Immature natural killer cell (primary cell): ENCODE measurements at places on chromosomes 11 and 22.

DNA sequence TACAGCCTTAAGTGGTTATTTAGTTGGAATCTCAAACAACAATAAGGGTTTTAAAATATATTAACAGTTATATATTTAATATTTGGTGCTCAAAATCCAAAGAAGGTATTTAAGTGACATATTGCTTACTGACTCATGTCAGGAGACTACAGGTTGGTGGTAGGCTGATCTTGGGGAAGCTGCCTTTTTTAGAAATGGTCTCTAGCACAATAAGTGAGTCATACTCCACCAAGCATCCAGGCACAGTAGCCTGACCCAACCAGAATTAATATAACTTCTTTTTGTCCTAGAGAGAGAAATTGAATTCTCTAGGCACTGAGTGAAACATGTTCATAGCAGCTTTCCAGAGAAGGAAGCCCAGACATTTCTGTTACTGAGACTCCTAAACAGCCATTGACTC, 868.5 kb upstream of the TENM4 start:
- no peak for DNase-seq

GRCh38 chr11:108693852-108694251, 29.0 kb downstream of the DDX10 start:
- DNase-seq: no peak

DNA sequence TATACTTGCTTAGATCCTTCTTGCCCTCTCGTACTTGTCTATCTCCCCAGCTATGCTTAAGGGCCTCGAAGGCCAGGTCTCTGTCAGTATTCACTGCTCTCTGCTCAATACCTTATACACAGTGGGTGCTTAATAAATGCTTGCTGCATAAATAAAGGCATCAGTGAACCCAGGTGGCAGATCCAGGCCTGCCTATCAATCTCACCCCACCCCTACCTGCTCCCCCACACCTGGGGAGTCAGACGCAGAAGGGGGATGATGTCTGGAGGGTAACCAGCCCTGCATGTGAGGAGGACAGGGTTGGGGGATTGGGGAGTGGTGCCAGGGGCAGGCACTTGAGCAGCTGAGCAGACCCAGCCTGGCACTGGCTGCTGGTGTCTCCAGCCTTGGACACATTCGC, 430.6 kb downstream of the MN1 start:
- no peak for DNase-seq

GRCh38 chr11:22690871-22691270, 24.5 kb downstream of the GAS2 start:
- DNase-seq: no peak

- DNase-seq: no peak
Observed at GRCh38 chr22:42050641-42051180, 19.9 kb downstream of the NAGA start.

DNA sequence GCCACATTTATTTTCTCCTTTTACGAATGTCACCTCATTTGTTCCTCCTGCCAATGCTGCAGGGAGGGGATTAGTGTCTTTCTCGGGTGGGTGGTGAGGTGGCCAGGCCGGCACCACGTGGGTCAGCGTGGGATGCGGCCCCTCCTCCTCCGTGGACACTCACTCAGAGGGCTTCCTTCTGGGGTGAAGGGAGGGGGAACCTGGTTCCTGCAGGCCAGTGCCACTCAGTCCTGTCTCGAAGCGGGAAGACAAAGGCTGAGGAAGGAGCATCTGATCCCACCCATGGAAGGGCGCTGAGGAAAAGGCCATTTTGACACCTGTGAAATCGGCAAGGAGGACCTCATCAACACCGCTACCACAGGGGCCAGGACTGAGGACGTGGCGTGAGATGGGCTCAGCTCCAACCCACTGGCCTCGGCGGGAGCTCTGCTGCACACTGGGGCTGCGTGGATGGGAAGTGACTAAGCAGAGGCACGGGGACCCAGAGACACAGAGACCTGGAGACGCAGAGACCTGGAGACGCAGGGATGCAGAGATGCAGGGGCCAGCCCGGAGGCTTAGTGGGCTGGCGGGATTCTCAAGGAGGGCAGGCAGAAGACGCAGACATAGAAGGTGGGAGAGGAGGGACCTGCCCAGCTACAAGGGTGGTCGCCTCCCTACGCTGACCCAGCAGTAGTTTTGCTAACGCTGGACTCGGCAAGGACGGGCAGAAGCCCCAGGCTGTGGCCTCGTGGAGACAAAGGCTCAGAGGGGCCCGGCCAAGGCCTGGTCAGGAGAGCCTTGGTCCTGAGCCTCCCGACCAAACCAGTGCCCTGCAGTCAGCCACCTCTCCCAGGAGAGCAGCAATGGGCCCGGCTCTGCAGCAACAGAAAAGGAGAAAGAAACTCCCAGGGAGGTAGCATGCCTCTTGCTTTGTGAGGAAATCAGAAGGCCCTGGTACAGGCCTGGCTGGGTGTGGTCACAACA, 1071.2 kb downstream of the BRD1 start:
- DNase-seq: no peak

GRCh38 chr11:119336744-119337469, 2.6 kb downstream of the RNF26 start:
- DNase-seq: no peak

- no peak for DNase-seq
Observed at GRCh38 chr11:96744697-96745096, 354.9 kb downstream of the JRKL start.

DNA sequence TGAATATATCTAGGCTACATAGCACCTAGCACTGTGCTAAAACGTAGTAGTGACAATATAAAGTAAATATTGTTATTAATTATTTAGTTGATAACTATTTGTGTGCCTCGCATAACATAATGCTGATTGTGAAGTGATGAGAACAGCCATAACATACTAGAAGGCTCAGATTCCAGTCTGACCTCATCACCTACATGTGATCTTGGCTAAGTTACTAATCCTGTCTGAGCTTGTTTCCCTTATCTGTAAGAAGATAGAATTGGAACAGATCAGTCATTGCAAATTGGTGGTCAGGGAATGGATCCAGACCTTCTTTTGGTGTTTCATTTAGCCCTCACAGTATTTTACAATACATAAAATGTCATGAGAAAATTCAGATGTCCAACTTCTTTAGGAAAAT, 103.4 kb upstream of the SEZ6L start:
- no peak for DNase-seq

DNA sequence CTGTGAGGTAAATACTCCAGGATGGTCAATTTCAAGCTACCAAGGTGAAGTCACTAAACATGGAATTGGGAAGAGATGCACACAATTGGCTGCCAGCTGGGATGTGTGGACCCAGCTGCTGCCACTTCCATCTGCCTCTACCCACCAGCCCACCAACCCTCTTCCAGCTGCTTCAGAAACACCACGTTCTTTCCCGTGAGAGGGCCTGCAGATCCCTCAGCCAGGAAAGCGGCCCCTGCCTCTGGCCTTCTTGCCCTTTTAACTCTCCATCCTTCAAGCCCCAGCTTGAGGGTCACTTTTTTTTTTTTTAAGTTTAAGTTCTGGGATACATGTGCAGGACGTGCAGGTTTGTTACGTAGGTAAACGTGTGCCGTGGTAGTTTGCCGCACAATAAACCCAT, 20.0 kb downstream of the PRG3 start:
- DNase-seq: no peak

GRCh38 chr22:44425694-44426045, 72.4 kb downstream of the RTL6 start:
- no peak for DNase-seq

DNA sequence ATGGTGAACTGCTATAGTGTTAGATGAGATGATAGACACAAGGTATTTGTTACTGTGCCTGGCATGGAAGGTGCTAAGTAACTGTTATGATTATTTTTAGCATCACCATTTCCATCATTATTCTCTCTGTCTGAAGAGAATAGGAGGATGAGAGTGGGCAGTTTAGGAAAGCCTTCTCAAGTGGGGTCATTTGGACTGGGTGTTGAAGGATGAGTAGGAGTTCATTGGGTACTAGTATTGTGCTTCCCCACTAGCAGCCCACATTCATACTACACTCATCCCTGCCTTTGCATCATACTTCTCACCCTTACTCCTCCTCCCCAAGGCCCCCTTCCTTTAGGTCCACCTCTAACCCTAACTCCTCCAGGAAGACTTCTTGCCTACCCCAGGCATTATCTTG, 20.6 kb downstream of the MYEOV start:
- no peak for DNase-seq

- no peak for DNase-seq
Observed at GRCh38 chr11:129747071-129747470, 68.6 kb upstream of the TMEM45B start.

DNA sequence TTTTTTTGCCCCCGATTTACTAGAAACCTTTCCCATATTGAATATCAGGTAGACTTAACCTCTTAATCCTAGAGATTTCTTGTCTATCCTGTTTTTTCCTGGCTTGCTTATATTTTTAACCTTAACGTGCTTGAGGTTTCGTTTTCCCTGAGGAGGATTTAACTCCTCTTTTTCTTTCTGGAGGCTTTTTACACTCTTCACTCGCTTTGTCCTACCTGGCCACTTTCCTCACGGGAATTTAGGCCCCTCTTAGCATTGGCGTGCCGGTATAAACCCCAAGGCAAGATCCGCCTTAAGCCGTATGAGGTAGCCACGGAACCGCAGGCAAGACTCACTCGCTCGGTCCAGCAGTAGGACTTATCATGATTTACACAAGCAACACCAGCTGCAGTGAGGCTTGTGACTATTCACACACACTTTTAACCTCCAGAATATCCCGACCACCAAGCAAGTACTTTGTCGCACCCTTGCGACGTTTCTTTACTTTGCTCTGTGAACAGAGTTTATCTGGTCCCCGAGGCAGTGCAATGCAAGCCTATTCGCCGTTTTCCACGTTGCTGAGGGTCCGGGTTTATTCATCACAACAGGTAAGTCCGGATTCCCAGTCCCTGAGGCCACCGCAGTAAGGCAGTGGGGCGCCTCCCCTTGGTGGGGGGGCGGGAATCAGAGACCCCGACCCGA, 20.6 kb upstream of the ALDH3B2 start:
- no peak for DNase-seq

DNA sequence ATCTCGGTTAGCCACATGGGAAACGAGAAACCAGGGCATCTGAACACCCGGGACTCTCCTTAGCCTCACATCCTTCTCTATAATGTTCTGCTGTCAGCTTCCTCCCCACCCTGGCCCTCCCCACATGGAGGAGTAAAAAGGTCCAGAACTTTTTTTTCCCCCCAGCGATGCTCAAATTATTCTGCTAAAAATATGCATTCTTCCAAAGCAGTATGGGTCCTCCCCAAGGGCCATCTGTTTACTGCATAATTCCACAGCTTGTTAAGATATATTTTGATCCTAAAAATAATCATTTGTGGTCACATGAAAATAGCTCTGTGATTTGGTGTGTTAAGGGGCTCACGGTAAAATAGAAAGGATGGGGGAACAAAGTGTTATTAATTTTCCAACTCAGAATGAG, 281.5 kb upstream of the NARS2 start:
- DNase-seq: no peak

GRCh38 chr11:115580927-115581680, 76.9 kb upstream of the CADM1 start:
- no peak for DNase-seq

- peak; percentile 93 for DNase-seq
Observed at GRCh38 chr11:35045236-35045820, 93.6 kb upstream of the CD44 start.

GRCh38 chr11:93492464-93493251, 50.5 kb downstream of the SMCO4 start:
- DNase-seq: no peak

GRCh38 chr11:107257710-107258109, 199.9 kb downstream of the CWF19L2 start:
- no peak for DNase-seq

DNA sequence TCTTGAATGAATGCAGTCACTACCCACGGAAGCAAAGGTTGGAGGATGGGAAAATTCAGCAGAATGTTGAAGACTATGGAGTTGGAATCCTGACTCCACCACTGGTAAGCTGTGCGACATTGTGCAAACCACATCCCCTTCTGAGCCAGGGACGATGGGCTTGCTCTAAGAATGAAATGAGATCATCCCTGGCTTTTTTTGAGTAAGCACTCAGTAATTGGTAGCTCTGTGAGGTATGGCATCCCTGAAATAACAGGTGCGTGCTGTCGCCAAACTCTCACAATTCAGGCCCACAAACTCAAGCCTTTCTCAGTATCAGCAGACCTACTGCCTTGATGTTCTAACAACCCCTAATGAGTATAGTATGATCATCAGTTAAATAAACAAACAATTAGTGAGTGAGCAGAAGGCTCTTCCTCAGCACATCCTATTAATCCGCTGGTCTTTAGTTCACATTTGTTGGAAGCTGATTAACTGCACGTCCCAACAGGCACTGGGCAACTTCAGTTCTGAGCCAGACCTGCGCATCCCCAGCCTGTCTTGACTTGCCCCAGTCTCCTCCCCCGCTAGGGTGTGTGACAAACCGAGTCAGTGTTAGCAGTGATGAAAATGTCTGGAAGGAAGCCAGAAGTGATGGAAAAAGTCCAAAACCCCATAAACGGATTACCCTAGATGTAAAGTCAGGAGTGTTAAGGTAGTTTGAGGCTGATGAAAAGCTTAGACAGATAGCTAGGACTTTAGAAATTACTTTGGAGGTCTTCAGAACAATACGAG, 235.5 kb downstream of the GRIK4 start:
- DNase-seq: no peak

- peak; percentile 67 for DNase-seq
Observed at GRCh38 chr11:75815345-75816168, 547 bp downstream of the UVRAG start.

GRCh38 chr11:34380696-34381095, 22.9 kb upstream of the ABTB2 start:
- no peak for DNase-seq

GRCh38 chr11:68038718-68039525, at the start of gene TCIRG1:
Gene TCIRG1 (plus strand): TSS chr11:68039025. CDS start chr11:68041272, 2,247 bp downstream.
- DNase-seq: peak; percentile 45

DNA sequence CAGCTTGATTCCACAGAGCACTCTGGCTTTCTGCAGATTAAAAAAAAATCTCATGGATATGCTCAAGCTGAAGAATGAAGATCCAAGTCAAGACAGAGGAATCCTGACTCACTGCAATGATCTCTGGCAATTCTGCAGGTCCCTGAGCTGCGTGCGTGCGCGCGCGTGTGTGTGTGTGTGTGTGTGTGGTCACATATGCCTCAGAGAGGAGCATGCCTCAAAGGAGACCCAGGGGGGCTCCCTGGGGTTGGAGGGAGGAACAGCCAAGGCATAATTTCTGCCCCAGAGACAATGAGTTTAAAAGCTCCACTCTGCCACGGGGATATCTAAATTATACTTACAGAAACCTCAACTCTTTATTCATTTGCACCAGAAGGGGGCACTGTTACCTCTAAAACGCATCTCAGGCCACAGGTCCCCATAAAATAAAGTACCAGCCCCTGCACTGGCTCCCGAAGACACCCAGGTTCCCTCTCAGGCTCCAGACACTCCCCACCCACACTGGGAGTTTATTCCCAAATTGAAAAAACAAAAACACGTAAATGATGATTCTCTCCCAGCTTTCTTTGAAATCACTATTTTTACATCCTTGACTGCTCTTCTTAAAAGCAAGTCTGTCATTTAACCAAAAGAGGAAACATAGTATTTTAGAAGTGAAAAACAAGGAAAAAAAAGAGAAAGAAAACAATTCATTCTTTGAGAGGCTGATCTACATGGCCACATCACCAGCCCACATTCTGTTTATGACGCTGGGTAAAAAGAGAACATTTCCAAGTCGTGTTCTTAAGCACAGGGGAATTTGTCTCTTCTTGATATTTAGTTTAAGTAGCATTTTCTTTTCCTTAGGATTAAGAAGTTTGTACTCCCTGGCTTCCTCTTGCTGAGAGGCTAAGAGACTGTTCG, 401.0 kb downstream of the LARGE1 start:
- DNase-seq: peak; percentile 13

- no peak for DNase-seq
Observed at GRCh38 chr22:30941363-30941740, 27.2 kb downstream of the MORC2 start.
